ENCODE measurements at places on chromosomes 3 and 15. TPM values are rescaled to one million over a fixed set of nuclear protein-coding genes. Genes with fewer than 3 reads are reported as not detected.

GRCh38 chr3:167808910-167809309, 73.4 kb downstream of the SERPINI1 start:
- DNase-seq, result no peak

GRCh38 chr3:118636841-118637240, 397.8 kb downstream of the IGSF11 start:
- no peak for DNase-seq

GRCh38 chr3:9970020-9970652, 16.5 kb downstream of the EMC3 start:
- DNase-seq, result no peak

DNA sequence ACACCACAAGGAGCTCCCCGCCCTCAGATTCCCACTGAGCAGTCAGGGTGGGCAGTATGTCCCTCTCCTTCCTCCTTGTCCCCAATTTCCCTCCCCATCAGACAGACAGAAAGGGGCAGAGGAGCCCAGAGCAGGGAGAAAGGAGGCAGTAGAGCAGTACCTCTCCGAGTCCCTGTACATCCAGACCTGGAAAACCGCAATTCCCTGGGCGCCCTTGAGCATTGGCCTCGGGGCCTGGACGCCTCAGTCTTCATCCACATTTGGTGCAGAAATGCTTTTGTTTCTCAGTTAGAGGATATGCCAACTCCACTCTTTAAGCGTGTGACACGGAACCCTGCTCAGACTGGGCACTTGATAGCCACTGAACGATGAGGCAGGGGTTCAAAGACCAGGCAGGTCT, 5.9 kb downstream of the ISG20 start:
- no peak for DNase-seq

- DNase-seq, result no peak
These were observed 94.7 kb upstream of the TGFBR2 start for GRCh38 chr3:30511524-30512251.

The ERICH6 gene
- total RNA-seq, result not detected

The CLSTN2 gene
- total RNA-seq, result 2.4 TPM

Data from left colon (tissue), 2 donors.